Activated naive CD8-positive, alpha-beta T cell treated with anti-CD3 and anti-CD28 coated beads, Interleukin-2, amount 10 ng/mL, durations not matched to agents 7 days and 5 days (primary cell): ENCODE measurements at places on chromosomes 1 and 21. TPM values are rescaled to one million over a fixed set of nuclear protein-coding genes. Genes with fewer than 3 reads are reported as not detected.

DNA sequence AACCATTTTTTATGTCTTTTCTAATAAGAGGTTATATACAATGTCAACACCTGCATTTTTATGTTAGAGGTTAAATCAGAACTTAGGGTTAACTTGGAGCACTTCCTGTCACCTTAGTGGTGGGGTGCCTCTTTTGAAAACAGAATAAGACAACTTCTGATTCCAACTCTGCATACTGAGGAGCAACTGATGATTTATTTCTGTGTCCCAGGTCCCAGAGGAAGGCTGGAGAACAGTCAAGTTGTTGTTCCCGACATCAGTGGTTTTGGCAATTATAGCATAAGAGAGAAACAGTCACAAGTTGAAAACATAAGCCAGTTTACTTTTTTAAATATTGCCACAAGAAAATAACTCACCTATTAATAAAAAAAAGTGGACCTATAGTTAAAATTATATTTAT, 871.0 kb upstream of the ADAMTS5 start:
- H3K36me3 ChIP-seq, result no peaks in the 10 kb centered on the region
- no peak overlapping the region for H3K27ac ChIP-seq
- H3K27me3 ChIP-seq, result no peaks in the 10 kb centered on the region
- no peaks in the 10 kb centered on the region for H3K4me1 ChIP-seq

Gene PTPRC
- 828 TPM for total RNA-seq

GRCh38 chr1:155166051-155166470, 7.0 kb downstream of the KRTCAP2 start:
- H3K36me3 ChIP-seq, result peaks cover 12% of the 10 kb centered on the region
- H3K4me3 ChIP-seq, result no peak overlapping the region
- no peak overlapping the region for H3K27ac ChIP-seq
- DNase-seq, result no peak
- H3K4me1 ChIP-seq, result peaks cover 13% of the 10 kb centered on the region

Gene HMCN1
- total RNA-seq, result 0.55 TPM

Gene AGT
- not detected for total RNA-seq

GRCh38 chr1:5415606-5416005, 576.6 kb downstream of the NPHP4 start:
- H3K27me3 ChIP-seq, result no peaks in the 10 kb centered on the region
- H3K27ac ChIP-seq, result no peak overlapping the region
- DNase-seq, result no peak
- H3K36me3 ChIP-seq, result no peaks in the 10 kb centered on the region

DNA sequence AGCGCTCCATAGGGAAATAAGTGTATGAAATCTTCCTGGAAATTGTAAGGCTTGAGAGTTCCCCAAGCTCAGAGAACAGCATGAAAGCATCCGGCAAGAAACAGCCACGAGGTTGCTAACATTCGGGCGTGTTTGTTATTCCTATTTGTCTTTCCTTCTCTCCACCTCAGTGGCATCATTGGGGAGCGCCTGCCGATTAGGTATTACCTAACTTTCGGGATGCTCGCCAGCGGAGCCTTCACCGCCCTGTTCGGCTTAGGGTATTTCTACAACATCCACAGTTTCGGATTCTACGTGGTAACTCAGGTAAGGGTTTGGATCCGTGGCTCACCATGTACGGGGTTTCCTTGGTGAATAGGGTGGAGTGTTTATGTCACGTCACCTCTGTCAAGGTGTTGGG, 25.7 kb downstream of the SLC37A1 start:
- no peak overlapping the region for H3K4me3 ChIP-seq
- H3K27me3 ChIP-seq, result no peaks in the 10 kb centered on the region
- H3K36me3 ChIP-seq, result peaks cover 4% of the 10 kb centered on the region

- H3K4me1 ChIP-seq, result peaks cover 1% of the 10 kb centered on the region
- H3K27me3 ChIP-seq, result peaks cover 19% of the 10 kb centered on the region
- no peak overlapping the region for H3K4me3 ChIP-seq
- no peak overlapping the region for H3K27ac ChIP-seq
- DNase-seq, result no peak
These were observed 308.2 kb upstream of the NR5A2 start for GRCh38 chr1:199719156-199719842.

- no peak overlapping the region for H3K4me3 ChIP-seq
- no peak for DNase-seq
- no peaks in the 10 kb centered on the region for H3K27me3 ChIP-seq
- H3K27ac ChIP-seq, result no peak overlapping the region
- H3K4me1 ChIP-seq, result peaks cover 18% of the 10 kb centered on the region
These were observed 64.1 kb downstream of the TIAM1 start for GRCh38 chr21:31279986-31280385.

Gene SEC16B
- total RNA-seq, result 0.42 TPM

Gene TLR5
- 1.8 TPM for total RNA-seq

DNA sequence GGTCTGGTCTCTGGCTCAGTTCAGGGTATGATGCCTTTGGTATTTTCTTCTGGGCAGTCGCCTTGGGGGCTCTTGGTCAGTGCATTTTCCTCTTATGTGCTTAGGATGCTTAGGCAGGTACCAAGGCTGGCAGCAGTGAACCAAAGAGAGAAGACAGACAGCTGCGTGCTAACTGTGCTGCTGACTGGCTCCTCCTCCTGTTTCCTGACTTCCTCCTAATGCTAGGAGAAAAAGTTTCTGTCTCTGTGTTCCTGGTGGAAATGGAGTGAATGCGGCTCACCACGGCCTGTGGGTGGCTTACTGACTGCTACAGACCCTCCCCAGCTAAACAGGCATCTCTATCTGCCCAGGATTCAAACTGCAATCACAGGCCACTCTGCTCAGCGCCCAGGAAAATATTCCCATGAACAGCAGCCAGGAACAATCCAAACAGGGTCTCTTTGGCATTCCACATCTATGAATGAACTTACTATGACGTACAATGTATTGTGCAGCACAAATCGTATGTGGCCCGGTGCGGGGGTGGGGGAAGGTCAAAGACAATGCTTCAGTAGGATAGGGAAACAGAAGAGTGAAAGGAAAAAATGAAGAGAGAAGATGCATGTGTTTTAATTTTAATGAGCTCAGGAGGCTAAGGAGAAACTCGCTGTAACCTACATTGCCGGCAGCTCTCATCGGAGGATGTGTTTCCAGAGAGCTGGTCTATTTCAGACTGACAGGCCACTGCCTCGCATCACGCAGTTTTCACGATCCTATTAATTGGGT, 2.8 kb downstream of the ABCG1 start:
- DNase-seq, result no peak
- no peak overlapping the region for H3K27ac ChIP-seq
- H3K27me3 ChIP-seq, result no peaks in the 10 kb centered on the region
- peaks cover 25% of the 10 kb centered on the region for H3K4me1 ChIP-seq

Gene TTC34
- 2.7 TPM for total RNA-seq

- H3K4me1 ChIP-seq, result peaks cover 31% of the 10 kb centered on the region
- no peak for DNase-seq
- H3K27me3 ChIP-seq, result peaks cover 3% of the 10 kb centered on the region
- peaks cover 2% of the 10 kb centered on the region for H3K36me3 ChIP-seq
- H3K27ac ChIP-seq, result peak overlapping the region; percentile 73
- H3K4me3 ChIP-seq, result peak overlapping the region; percentile 86
These were observed 437 bp downstream of the IFNLR1 start for GRCh38 chr1:24186711-24186992.

DNA sequence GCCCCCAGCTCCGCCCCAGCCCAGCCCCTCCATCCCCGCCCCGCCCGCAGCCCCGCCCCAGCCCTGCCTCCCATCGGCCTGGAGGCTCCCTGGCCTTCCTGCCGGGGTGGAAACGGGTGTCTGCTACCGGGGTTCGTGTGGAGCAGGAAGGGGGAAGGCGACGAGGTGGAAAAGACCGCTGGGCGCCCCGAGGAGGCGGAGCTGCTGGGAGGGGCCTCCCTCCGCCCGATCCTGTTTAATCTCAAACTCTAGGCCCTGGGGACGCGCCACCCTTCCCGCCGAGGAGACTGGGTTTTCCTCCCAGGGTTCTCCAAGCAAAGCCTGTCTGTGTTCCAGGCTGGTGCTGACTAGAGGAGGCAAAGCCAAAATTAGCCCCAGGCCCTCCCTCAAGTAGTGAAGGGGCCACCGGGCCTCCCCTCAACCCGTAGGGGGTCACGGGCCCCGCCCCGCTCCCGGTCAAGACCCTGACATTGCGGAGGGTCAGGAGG, 16.2 kb upstream of the TTLL10 start:
- DNase-seq, result peak; percentile 71
- H3K36me3 ChIP-seq, result peaks cover 8% of the 10 kb centered on the region
- peaks cover 1% of the 10 kb centered on the region for H3K4me1 ChIP-seq
- no peaks in the 10 kb centered on the region for H3K27me3 ChIP-seq
- H3K4me3 ChIP-seq, result peak overlapping the region; percentile 70
- H3K27ac ChIP-seq, result peak overlapping the region; percentile 48

DNA sequence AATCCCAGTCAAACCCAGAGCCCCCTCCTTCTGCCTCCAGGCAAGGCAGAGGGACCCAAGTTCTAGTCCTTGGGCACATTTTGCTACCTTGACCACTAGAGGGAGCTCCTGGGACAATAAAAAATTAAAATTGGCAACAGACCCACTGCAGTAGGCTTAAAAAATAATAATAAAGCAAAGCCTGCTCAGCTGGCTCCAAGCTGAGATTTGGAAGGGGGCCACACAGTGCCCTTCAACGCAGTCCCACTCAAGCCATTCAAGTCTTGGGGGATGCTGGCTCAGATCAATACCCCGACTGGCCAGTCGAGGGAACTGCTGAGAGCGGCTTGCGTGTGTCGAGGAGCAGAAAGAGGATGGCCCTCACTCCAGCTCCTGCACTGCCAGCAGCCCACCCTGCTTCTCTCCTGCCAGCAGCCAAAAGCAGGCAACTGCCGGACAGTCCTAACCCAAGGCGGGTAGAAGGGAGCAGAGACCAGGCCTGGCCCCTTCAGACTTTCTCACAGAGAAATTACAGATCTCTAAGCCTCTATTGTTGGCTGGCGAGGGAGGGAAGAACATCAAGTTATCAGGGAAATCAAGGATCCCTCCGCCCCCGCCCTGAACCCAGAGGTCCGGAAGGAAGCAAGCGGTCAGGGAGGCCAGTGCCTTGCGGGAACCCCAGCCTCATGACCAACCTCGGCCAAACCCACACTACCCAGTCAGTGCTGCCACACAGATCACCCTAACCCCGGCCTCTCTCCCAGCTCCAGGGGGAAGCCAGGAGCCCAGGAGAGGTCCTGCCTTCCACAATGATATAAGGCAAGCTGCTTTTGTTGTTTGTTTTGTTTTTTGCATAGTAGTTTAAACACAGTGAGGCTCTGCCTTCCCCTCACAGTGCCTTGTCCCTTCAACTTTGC, 4.9 kb upstream of the ALDH4A1 start:
- no peaks in the 10 kb centered on the region for H3K27me3 ChIP-seq
- H3K4me3 ChIP-seq, result no peak overlapping the region
- peak; percentile 48 for DNase-seq
- H3K27ac ChIP-seq, result no peak overlapping the region

DNA sequence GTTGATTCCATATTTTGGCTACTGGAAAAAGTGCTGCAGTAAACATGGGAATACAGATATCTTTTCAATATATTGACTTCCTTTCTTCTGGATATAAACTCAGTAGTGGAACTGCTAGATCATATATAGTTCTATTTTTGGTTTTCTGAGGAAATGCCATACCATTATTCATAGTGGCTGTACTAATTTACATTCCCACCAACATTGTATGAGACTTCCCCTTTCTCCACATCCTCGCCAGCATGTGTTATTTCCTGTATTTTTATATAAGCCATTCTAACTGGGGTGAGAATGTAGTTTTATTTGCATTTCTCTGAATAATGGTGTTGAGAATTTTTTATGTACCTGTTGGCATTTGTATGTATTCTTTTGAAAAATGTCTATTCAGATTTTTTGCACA, 385.2 kb downstream of the NUF2 start:
- no peaks in the 10 kb centered on the region for H3K4me1 ChIP-seq
- no peak for DNase-seq

Gene PRRX1
- not detected for total RNA-seq

Gene SUSD4
- not detected for total RNA-seq

- H3K4me1 ChIP-seq, result peaks cover 2% of the 10 kb centered on the region
- H3K36me3 ChIP-seq, result no peaks in the 10 kb centered on the region
- DNase-seq, result no peak
- no peak overlapping the region for H3K4me3 ChIP-seq
- H3K27me3 ChIP-seq, result peaks cover 31% of the 10 kb centered on the region
These were observed 27.3 kb downstream of the CDCP2 start for GRCh38 chr1:54125386-54126070.

DNA sequence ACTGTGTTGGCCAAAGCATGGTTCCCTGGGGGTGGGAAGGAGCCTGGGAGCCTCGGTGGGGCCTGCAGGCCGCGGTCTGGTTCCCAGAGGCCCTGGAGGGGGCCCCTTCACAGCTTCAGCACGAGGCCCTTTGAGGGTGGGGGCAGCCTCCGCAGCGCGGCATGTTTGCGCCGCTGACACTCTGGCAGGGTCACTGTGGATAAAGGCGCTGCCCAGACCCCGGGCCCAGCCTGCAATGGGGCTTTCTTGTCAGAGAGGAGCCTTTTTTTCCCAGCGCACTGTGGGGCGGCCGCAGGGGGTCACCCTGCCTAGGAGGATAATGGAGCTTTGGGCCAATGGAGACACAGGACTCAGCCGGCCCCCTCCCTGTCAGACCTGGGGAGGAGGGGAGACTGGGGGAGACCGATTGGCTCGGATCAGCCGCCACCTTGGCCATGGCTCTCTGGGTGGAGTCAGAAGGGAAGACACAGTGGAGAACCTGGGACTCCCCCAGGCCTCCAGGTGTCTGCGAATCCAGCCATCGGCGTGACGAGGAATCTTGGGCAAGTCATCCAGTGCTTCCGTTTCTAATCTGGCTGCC, 26.0 kb downstream of the EPHB2 start:
- no peaks in the 10 kb centered on the region for H3K36me3 ChIP-seq
- no peak for DNase-seq
- no peak overlapping the region for H3K4me3 ChIP-seq
- H3K27ac ChIP-seq, result no peak overlapping the region
- H3K4me1 ChIP-seq, result no peaks in the 10 kb centered on the region

Gene LCE1B
- total RNA-seq, result not detected

GRCh38 chr1:155019377-155020245, 14.0 kb downstream of the DCST2 start:
- no peak overlapping the region for H3K4me3 ChIP-seq
- H3K27me3 ChIP-seq, result peaks cover 7% of the 10 kb centered on the region
- peaks cover 13% of the 10 kb centered on the region for H3K36me3 ChIP-seq
- no peak overlapping the region for H3K27ac ChIP-seq

- no peaks in the 10 kb centered on the region for H3K4me1 ChIP-seq
- H3K36me3 ChIP-seq, result peaks cover 5% of the 10 kb centered on the region
- DNase-seq, result no peak
- H3K27me3 ChIP-seq, result no peaks in the 10 kb centered on the region
- no peak overlapping the region for H3K27ac ChIP-seq
These were observed 108.6 kb downstream of the GPR52 start for GRCh38 chr1:174556392-174556791.

Gene PRAMEF2
- not detected for total RNA-seq

GRCh38 chr1:228913626-228914414, 178.5 kb downstream of the RHOU start:
- H3K27me3 ChIP-seq, result no peaks in the 10 kb centered on the region
- H3K4me1 ChIP-seq, result no peaks in the 10 kb centered on the region
- no peaks in the 10 kb centered on the region for H3K36me3 ChIP-seq
- DNase-seq, result no peak

GRCh38 chr21:46095814-46096595, 1.9 kb upstream of the COL6A2 start:
- H3K4me3 ChIP-seq, result no peak overlapping the region
- peaks cover 2% of the 10 kb centered on the region for H3K36me3 ChIP-seq
- H3K27ac ChIP-seq, result no peak overlapping the region
- DNase-seq, result peak; percentile 24

Gene KCNT2
- not detected for total RNA-seq
